ENCODE measurements at places on chromosomes 16 and 17. TPM values are rescaled to one million over a fixed set of nuclear protein-coding genes. Genes with fewer than 3 reads are reported as not detected.

MAPT gene
- 3.5 TPM for total RNA-seq

DNA sequence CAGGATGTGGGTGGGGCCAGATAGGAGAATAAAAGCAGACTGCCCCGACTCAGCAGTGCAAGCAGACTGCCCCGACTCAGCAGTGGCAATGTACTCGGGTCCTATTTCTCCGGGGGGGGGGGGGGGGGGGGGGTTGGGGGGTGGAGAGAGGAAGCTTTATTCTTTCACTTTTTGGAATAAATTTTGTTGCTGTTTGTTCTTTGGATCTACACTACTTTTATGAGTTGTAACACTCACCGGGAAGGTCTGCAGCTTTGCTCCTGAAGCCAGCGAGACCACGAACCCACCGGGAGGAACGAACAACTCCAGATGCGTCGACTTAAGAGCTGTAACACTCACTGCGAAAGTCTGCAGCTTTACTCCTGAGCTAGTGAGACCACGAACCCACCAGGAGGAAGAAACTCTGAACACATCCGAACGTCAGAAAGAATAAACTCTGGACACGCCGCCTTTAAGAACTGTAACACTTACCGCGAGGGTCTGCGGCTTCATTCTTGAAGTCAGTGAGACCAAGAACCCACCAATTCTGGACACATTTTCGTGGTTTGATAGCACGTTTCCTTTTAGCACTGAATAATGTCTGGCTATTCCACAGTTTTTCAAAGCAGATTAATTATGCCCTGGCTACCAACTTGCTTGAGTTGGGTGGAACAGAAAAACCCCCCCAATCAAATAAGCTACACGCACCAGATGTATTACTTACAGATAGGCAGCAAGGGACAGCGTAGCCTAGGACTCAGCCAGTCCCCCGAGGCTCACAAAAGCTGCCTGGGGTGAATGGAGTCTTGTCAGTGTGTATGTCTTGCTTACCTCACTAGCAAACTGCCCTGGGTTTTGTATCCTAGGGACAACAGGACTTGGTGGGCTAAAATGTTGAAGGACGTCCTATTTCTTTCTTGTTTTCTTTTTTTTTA is 11.9 kb downstream of the FZD2 start:
- DNase-seq, result no peak

GRCh38 chr16:55421226-55421625 is 57.8 kb upstream of the MMP2 start:
- DNase-seq, result no peak

DNA sequence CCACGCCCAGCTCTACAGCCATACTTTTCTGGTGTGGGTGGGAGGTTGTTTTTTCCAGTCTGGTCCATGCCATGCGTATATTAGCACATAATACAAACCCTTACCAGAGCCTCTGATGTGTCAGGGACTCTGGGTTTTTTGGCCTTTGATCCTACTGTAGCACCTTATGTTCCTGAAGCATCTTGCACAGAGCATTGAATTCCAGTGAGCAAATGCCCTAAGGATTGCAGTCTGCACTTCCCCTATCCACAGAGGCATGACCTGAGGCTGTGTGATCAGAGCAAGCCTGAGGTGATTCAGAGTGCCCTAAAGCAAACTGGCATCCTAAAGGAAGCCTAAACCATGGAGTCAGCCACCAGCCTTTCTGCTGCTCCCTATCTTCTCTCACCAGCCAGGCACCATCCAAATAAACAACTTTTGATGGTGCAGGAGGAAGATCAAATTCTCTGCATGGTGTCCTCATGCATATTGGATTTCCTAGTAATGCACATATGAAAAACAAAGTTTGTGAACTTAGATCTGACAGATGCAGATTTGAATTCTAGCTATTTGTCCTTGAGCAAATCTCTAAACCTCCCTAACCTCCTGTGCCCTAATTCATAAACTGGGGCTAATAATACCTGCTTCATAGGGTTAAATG is 41.2 kb upstream of the HAS3 start:
- no peak for DNase-seq

GRCh38 chr17:42681976-42682721 is at the start of gene CNTNAP1:
TSS of gene CNTNAP1 (plus strand) at chr17:42682531. CDS start at chr17:42682830, 299 bp downstream.
- DNase-seq, result peak; percentile 27

DNA sequence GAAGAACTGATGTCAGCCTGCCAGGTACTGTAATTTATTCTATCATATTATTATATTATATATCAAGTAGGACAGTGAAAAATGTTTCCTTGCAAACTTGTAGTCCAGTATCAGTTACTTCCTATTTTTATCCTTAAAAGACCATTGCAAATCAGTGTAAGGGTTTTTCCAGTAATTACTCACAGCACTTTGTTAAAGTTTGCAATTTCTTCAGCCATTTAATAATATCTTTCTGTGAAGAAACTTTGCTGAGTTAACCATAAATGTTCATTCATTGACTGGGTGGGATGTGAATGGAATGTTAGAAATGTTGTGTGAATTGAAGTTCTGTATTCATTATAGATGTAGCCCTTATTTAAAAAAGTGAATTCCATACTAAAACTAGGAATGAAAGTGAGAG is 26.7 kb downstream of the HAPSTR1 start:
- DNase-seq, result no peak

TBC1D3H gene
- total RNA-seq, result not detected

EFCAB5 gene
- 0.57 TPM for total RNA-seq

MPV17L gene
- 2.8 TPM for total RNA-seq

- DNase-seq, result no peak
These were observed 14.7 kb downstream of the TBX2 start for GRCh38 chr17:61414141-61414935.

LONP2 gene
- total RNA-seq, result 49.5 TPM

Measured in NCI-H460 (cell line).